Suppressor macrophage treated with lipopolysaccharide for 4 hours (primary cell): ENCODE measurements at places on chromosomes 1 and 21.

GRCh38 chr1:30125021-30125820, 598.2 kb downstream of the MATN1 start:
- no peak for DNase-seq

- DNase-seq, result no peak
Measured at GRCh38 chr1:39899611-39900538, 1.8 kb downstream of the MYCL start.

DNA sequence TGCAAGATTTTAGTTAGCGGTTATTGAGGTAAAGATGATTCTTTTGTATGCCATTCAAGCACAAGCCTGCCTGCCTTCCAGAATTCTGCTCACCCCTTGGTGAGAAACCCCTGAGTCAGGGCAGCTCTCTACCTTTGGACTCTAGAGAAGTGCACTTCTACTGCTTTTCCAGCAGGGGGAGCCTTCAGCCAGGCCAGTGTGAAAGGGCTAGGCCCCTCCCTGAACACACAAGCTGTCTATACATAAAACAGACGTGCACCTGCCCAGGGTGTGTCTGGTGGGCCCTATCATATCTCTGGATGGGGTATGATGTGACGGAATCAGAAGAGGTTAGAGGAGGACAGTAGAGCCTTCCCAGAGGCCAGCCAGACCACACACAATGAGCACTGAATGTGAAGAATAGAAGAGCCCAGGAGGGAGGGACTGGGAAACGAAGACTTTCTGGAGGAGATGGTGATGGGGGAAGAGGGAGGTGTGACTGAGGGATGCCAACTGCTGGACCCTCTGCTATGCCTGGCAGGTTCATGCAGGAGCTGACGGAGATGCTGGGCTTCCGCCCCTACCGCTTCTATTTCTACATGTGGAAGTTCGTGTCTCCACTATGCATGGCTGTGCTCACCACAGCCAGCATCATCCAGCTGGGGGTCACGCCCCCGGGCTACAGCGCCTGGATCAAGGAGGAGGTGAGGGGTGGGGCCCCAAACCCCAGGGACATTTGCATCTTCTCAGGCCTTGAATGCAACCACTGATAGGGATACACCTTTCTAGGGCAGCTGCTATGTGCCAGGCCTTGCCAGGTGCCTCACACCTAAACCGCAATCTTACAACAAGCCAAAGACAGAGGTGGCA, 13.0 kb upstream of the KCNC4 start:
- peak; percentile 50 for DNase-seq

DNA sequence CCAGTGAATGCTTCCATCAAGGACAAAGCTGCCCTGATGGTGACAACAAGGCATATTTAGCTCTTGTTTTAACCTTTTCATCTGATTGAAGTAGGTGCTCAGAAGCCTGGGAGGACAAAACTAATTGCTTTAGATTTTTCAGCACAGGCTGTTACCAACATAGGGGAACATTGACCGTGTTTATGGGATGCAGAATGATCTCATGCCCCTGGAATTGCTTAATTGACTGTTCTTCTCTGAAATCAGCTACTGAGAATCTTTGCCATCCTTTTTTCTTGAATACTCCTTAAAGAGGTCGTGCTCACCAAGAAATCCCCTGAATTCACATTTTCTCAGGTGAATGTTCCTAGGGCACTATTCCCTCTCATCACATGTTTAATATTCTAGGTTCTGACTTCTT, 95.9 kb upstream of the CCDC190 start:
- DNase-seq, result no peak

DNA sequence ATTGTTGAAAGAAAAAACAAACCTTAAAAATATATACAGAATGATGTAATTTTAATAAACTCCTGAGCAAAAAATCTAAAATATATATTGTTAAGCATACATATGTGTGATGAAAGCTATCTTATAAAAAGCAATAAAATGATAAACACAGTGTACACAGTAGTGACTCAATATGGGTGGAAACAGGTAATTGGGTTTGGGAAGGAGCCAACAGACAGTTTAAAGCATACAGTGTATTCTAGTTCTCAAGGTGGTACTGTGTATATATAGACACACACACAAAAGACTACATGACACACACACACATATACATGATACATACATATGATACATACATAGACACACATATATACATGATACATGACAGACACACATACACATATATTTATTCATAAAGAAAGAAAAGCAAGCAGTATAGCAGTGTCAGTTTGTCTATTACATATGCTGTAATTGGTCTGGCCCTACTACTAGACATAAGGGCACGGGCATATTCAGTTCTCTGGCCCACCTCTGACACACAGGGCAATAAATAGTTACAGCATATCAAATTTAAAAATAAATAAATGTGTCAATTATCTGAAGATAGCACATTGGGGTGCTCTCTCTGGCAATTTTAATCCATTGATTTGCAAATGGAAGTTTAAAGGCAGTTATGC, 330.2 kb downstream of the S1PR1 start:
- DNase-seq, result no peak

- no peak for DNase-seq
Measured at GRCh38 chr1:228474507-228474906, 12.7 kb upstream of the RNF187 start.

- DNase-seq, result no peak
Measured at GRCh38 chr1:111904478-111905218, 84.8 kb downstream of the KCND3 start.

DNA sequence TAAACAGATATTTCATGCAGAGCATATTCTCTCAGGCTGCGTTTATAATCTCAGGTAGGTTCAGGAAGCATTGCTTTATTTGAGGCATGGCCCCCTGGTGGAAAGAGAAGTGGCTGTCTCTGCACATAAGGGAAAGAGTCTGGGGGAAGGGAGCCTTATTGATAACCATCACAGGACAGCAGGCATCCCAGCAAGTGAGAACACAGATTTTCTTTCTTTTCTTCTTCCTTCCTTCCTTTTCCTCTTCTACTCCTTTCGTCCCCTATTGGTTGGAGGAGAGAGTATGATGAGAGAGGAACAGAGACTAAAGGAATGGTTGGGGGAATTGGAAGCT, 21.9 kb downstream of the TSNAX start:
- peak; percentile 16 for DNase-seq

GRCh38 chr1:157085421-157085820, 14.2 kb downstream of the ETV3L start:
- DNase-seq, result peak; percentile 76

DNA sequence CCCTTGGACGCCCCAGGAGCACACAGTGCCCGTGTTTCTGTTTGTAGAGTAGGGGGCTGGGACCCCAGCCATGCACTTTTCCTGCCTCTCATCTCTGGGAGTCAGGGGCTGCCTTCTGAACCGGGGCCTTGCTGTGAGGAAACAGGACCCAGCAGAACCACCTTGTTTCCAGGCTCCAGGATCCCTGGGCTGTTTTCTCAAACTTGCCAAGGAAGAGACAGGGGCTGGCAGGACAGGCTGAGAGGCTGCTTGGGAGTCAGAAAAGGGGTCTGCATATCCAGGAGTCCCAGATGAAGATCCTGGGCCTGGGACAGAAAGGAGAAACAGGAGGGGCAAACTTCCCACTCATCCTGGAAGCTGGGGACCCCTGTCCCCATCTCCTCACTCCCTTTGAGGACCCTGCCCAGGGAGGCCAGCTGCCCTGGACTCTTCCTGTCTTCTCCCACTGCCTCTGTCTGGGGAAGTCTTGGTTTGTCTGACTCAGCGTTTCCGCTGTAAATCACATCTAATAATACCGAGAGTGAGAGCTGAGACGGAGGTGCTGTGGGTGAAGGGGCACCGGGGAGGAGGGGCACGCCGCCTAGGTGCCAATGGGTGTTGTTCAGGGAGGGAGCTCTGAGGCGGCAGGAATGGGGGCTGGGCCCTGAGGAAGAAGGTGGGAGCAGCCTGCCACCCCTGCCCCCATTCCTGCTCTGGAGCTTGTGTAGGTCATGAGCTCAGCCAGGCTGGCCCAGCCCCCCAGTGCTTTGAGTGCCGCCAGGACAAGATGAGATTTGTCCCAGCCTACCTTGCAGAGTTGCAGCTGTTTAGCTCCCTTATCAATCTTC, 16.7 kb downstream of the POU3F1 start:
- DNase-seq, result peak; percentile 54

DNA sequence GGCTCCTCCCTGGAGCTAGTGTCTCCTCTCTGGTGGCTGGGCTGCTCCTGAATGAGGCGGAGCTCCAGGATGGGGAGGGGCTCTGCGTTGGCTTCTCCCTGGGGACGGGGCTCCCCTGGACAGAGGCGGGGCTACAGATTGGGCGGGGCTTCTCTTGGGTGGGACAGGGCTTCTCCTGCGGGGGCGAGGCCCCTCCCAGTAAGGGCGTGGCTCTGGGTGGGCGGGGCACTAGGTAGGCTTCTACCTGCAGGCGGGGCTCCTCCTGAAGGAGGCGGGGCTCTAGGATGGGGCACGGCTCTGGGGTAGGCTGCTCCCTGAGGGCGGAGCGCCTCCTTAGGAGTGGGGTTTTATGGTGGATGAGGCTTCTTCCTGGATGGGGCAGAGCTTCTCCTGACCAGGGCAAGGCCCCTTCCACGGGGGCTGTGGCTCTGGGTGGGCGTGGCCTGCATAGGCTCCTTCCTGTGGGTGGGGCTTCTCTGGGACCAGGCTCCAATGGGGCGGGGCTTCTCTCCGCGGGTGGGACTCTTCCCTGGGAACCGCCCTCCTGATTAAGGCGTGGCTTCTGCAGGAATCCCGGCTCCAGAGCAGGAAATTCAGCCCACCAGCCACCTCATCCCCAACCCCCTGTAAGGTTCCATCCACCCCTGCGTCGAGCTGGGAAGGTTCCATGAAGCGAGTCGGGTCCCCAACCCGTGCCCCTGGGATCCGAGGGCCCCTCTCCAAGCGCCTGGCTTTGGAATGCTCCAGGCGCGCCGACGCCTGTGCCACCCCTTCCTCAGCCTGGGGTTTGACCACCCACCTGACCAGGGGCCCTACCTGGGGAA, 22.7 kb upstream of the ARF1 start:
- peak; percentile 47 for DNase-seq

DNA sequence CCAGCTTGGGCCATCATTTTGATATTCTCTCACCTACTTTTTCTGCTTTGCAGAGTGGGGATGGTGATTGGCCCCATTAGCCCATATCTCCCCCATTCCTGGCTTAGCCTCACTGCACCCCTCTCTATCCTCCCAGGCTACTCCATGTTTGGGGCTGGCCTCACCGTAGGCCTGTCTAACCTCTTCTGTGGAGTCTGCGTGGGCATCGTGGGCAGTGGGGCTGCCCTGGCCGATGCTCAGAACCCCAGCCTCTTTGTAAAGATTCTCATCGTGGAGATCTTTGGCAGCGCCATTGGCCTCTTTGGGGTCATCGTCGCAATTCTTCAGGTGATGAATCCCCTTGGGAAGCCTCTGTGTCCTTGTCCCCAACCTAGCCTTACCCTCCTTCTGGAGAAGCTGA, 2.1 kb upstream of the B4GALT2 start:
- no peak for DNase-seq

GRCh38 chr21:45504021-45504515, 38.2 kb downstream of the SLC19A1 start:
- DNase-seq, result no peak

DNA sequence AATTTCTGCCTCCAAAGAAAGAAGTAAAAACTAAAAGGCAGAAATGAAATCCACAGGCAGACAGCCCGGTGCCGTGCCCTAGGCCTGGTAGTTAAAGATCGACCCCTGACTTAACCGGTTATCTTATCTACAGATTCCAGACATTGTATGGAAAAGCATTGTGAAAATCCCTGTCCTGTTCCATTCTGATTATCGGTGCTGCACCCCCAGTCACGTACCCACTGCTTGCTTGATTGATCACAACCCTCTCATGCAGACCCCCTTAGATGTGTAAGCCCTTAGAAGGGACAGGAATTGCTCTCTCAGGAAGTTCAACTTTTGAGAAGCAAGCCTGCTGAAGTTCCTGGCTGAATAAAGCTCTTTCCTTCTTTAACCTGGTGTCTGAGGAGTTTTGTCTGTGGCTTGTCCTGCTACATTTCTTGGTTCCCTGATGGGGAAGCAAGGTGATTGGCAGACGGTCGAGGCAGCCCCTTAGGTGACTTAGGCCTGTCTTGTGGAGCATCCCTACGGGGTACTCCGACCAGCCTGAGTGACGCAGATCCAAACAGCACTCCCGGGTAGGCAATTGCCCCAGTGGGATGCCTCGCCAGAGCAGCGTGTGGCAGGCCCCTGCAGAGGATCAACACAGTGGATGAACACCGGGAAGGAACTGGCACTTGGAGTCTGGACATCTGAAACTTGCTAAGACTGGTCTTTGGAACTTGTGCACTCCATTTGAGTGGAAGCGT, 111.2 kb upstream of the PPM1J start:
- no peak for DNase-seq

- no peak for DNase-seq
Measured at GRCh38 chr1:175933801-175934200, 190.4 kb upstream of the TNR start.

DNA sequence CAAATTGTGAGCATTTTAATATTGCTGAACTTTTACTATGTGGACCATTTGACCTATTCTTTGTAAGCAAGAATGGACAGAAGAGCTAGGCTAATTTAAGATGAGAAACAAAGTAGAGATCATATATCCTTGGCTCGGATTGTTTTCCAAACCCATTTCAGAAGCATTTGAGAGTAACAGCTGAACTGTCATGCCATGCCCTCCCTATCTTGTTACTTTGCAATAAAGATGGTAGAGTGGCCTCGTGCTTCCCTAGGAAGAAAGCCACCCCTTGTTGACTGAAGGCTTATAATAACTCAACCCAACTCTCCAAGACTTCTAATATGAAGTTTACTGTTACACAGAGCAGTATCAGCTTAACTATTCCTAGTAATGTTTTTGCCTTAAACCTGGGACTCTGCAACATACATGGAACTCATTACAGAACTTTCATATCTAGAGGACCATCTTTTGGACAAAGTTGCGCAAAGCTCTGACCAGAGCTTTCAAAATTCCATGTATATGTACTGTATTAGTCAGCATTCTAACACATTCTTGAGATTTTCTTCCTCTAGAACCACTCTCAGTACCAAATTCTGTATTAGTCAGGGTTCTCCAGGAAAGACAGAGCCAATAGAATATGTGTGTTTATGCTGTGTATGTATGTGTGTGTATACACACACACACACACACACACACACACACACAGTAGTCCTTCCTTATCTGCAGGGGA, 68.7 kb downstream of the ADAMTS1 start:
- no peak for DNase-seq

- no peak for DNase-seq
Measured at GRCh38 chr1:29227511-29227910, 3.2 kb downstream of the MECR start.

DNA sequence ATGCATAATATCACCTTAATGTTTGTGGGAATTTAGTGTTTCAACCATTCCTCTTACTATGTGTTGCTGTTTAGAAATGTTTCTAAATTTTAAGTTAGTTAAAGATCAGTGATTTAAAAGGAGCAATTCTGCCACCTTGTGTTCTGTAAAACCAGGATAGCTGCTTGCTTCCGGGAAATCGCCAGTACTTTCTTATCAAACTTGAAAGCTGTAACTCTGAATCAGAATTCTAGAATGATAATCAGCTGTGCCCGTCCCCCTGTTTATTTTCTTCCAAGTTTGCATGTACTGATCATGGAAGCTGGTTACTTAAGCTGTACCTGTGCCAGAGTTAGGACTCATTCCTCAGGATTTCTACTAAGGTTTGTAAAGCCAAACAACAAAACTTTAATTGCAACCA, 656.4 kb downstream of the LTN1 start:
- peak; percentile 21 for DNase-seq

- DNase-seq, result peak; percentile 51
Measured at GRCh38 chr1:2845869-2846268, 44.4 kb upstream of the TTC34 start.
